Tibial artery (tissue), 4 donors: ENCODE measurements at places on chromosomes 1 and 21.

- DNase-seq, result peak; percentile 79
Measured at GRCh38 chr1:156709757-156710489, 4.5 kb upstream of the CRABP2 start.

- DNase-seq, result no peak
Measured at GRCh38 chr1:231750818-231751362, 124.3 kb downstream of the DISC1 start.

GRCh38 chr1:226764533-226764932 is 25.5 kb upstream of the ITPKB start:
- DNase-seq, result no peak

DNA sequence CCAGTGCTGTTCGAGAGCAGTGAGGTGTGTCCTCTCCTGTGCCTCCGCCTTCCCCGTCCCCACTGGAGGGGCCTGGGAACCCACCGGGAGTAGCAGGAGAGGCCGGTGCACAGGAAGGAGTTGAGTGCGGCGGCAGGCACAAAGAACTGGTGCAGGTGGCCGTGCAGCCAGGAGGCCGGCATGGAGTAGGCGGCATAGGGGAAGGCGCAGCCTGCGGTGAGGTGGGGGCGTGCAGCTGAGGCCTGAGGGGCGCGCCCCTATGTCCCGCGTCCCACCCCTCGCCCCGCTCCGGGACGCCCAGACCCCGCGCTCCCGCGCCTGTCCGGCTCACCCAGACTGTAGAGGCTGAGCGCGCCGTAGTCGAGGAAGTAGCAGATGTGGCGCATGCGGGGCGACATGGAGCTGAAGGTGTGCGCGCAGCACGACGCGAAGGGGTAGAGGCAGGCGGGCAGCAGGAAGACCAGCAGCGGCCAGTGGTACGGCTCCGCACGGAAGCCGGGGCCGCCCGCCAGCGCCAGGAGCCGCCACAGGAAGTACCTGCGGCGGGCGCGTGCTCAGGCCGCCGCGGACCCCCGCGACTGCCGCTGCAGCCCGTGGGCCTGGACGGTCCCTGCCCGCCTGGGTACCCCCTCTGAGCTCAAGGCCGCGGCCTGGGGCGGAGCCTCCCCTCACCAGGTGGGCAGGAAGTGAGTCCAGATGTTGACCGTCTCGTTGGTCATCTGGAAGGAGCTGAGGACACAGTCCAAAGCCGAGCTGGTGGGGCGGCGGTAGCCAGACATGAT is 2.2 kb downstream of the PAQR6 start:
- DNase-seq, result no peak

DNA sequence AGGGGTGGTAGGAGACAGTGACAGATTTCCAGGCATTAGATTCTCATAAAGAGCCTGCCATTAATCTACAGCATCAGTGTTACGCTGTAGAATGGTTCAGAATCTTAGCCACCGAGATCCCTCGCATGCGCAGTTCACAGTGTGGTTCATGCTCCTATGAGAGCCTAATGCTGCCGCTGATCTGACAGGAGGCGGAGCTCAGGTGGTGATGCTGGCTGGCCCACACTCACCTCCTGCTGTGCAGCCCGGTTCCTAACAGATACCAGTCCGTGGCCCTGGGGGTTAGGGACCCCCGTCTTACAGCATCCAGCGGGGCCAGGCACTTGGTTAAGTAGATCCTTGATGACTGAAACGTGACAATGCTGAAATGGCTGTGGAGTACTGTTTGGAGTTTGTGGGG is 163.6 kb upstream of the C1orf21 start:
- DNase-seq, result no peak

GRCh38 chr1:25936947-25937346 is 30.7 kb upstream of the STMN1 start:
- no peak for DNase-seq

DNA sequence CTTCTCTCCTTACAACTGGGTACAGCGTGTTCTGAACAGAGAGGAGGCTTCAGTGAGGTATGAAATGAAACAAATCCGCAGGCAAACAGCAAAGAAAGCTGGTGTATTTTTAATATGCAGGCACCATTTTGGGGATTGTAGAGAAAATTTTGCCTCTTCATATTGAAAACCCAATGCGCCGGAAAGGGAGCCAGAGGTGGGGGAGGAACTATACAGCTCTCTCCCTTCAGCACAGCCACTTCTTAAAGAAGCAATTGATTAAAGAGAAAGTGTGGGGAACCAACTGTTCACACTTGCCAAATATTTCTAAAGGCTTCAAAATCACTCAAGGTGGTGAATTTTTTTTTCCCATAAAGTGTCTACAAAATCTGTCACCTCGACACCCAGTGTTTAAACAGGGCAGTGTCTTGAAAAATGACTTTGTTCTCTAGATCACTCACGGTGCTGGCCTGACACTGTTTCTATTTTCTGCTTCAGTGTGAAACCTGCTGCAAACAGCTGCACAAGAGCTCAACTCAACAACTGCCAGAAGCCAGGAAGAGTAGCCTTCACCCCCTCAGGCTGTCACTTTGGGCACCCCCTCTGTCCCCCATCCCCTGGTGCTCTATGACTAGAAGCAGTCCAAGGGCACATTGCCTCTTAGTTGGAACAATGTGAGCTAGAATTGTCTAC is 123.8 kb upstream of the CTTNBP2NL start:
- DNase-seq, result no peak

- DNase-seq, result no peak
Measured at GRCh38 chr1:92037400-92037799, 7.6 kb downstream of the EPHX4 start.

- no peak for DNase-seq
Measured at GRCh38 chr1:2493691-2494322, 17.7 kb downstream of the PLCH2 start.

DNA sequence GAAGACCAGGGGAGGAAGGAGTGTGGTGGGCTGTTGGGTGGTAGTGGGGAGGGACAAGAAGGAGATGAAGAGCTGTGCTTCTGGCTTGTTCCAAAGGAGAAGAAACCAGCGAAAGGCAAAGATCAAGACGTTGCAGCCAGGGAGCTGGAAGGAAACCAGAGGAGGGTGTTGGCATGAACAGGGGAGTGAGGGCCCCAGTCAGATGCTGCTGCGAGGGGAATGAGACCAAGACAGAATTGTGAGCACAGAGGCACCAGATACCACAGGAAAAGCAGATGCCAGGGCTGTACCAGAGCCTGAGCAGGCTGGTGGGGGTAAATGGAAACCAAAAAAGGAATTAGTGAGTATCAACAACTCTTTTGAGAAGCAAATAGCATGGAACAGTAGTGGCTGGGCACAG is 6.0 kb downstream of the LAD1 start:
- DNase-seq, result no peak

DNA sequence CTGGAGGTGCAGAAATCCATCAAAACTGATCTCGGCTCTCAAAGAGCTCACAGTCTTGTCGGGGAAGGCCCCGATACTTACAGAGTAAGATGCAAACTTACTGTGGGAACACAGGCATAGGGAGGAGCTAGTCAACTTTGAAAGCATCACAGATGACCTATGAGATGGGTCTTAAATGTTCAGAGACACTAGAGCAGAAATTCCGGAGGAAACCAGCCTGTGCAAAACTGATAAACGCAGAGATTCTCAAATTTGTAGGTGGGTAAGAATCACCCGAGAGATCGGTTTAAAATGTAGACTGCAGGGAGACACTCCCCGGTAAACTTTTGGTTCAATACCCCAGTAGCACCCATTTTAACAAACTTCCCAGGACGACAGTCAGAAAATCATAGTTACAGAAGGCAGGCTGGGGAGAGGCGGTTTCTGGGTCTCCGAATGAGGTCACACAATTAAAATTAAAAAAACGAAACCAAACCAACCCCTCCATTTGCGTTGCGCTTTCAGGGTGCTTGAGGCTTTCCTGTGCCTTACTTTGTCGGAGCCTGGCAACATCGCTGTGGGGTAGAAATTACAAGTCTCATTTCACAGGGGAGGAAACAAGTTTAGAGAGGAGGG is 755 bp upstream of the THRAP3 start:
- DNase-seq, result no peak

GRCh38 chr1:86704972-86705664 is 742 bp downstream of the SH3GLB1 start:
- peak; percentile 82 for DNase-seq

- peak; percentile 45 for DNase-seq
Measured at GRCh38 chr1:28160782-28161266, 15.7 kb downstream of the PTAFR start.

GRCh38 chr21:29025328-29025713 is 853 bp downstream of the USP16 start:
- no peak for DNase-seq

DNA sequence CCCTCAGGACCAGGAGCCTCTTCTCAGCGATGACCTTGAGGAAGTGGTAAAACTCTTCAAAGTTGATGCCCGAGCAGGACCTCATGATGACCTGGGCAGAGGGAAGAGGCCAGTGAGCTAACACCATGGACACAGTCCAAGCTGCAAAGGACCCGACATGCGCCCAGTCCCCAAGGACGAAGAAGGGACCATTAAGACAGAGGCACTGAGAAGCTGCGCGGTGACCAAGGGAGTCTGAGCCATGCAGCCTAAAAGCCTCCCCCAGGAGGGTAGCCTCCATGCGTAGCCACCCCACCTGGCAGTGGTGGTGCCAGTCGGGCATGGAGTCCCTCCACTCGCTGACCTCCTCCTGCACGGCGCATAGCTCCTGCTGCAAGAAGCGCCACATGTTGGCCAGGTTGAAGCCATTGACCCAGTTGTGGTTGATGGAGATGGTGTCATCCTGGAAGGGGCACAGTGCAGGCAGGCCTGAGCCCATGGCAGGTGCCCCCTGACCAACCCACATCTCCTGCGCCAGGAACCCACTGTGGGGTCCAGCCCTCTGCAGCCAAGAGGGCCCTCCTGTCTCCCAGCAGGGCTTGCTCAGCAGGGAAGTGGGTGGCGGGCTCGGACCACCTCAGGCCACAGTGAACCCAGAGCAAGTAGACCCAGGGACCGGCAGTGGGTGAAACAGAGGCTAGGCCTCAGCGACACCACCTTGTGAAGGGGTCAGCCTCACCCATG is 2.4 kb downstream of the JMJD4 start:
- DNase-seq, result no peak

GRCh38 chr1:200258447-200259375 is 151.1 kb downstream of the ZNF281 start:
- DNase-seq, result no peak

DNA sequence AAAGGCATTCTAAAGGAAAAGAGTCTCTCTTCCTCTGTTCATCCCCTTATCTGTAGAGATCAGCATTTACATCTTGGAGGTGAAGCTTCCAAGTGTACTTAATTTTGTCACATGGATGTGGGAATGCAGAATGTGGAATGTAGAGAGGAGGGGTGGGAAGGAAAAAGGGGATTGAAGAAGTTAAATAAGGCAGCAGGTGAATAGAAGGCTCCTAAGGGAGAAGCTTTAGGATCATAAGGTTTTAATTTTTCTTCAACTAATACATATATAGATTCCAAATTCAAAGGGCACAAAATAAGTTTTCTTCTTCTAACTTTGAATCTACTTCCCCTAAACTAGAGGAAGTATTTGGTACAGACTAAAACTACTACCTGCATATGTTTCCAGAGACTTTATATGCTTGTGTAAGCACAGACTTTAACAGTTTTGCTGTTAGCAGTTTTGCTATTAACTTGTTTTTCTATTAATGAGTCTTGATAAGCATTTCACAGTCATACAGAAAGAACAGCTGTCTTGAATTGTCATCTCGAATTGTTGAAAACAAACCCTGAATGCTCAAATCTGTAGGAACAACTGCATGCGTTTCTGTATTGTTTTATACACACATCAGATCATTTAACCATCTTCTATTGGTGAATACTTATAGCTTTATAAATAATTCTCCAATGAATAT is 12.7 kb downstream of the TENT5C start:
- no peak for DNase-seq

DNA sequence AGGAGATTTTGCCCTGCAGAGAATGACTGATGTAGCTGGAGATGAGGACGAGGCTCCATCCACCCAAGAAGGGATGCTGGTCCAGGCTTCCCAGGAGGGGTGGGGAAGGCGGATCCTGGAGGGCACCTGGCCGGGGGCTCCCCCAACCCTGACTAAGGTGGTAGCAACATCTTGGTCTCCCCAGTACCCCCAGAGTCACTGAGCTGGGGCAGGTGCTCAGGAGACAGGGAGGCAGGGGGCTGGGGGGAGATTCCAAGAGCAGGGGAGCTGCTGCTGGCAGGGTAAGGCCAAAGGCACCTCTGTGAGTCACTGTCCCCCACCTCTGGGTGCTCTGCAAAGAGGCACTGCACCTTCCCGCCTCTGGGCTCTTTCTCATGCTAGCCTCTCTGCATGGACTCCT is 24.0 kb downstream of the CDCA8 start:
- DNase-seq, result no peak

DNA sequence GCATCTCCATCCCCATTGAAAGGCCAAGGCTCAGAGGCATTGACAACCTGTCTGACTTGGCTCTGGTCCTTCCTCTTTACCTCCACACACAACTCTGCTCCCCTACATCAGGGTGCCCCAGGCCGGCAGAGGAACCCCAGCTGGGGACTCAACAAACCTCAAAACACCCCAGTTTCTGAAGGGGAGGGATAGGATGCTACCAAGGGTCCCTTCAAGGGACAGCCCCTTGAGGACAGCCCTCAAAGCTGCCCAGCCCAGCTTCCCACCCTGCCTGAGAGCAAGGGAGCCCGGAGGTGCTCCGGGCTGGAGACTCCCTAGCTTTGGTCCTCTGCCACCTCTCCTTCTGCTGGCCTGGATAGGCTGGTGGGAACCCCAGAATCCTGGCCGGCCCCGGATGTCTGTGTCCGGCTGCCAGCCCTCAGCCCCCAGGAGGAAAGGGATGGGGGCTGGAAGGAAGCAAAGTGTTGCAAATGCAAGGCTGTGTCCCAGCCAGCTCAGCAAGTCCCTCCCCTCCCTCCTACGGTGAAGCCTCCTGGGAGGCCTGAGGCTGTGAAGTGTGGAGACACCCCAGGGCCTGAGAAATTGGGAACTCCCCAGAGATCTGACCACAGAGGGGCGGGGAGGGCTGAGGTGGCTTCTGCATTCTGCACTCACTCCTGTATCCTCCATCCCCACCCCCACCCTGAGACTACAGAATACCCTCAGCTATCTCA is 1.1 kb upstream of the MARCKSL1 start:
- DNase-seq, result no peak

DNA sequence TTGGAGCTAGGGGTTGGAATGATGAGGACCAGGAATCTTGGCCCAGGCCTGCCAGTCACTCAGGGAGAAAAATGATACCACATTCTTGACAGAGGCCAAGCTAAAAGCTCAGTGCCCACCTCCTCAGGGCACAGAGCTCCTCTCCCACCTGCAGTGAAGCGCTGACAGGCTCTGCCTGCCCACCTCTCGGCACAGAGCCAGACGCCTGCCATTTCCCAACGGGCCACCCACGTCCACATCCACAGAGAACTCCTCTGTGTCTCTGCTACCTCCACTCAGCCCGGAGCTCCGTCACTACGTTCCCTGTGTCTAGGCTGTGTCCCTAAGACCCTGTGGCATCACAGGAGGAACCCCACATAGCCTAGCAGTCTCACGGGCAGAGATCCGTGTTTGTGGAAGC is 60.8 kb downstream of the MRPL37 start:
- DNase-seq, result no peak

DNA sequence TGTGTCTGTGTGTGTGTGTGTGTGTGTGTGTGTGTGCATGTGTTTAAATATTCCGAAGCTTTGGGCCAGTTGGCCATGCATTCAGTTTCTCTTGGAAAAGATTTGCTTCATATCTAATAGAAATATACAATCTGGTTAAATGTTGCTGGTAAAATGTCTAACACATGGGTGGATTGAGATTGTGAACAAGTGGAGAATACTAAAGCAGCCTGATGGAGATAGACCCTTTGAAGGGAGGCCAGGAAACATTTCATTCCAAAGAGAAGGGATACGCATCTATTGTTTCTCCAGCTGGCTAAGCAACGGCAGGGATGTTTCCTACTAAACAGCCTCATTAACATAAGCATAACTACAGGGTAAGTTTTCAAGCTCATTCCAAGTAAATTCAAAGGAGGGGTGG is 257.5 kb upstream of the PTBP2 start:
- DNase-seq, result no peak
